NCI-H187 treated with DMSO at 0.1 percent for 48 hours (cell line): ENCODE measurements at places on chromosomes 7 and 10.

DNA sequence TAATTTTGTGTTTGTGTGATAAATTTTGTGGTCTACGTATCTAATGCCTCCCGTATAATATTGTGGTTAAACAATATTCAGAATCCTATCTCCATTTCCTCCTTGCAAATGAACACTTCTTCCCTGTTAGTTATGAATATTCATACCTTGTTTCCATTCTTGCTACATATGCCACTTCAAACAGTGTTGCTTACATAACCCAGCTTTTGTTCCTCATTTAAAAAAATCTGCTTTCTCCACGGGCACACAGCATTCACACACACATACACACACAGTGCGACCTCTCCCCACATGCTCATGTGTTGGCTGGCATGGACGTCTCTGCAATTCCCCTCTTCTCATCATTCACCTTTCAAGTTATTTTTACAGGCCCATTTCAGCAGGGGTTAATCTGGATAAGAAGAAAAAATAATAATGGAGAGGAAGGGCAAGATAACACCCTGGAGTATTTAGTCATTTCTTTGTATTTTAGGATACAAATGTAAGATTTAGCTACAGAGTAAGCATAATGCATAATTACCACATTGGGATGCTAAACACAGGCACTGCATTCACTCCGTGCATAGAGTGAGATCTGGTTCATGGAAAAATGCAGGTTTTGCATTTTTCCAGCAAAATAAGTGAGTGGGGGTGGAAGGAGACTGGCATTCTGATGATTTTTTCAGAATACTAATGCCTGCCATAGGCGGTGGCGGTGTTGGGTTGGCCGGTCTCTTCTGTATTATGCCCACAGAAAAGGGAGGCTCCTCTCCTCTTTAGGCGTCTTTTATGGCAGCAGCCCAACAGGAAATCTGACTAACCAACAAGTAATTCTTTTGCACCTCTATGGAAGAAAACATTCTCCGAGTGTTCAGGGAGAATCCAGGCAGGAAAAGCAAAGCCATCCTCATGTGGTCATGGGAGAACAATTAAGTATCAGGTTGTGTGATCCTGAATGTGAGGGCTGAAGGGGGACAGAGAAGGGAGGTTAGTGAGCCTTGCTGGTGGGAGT is 31.7 kb upstream of the ELMO1 start:
- no peak for DNase-seq

- no peak for DNase-seq
Observed at GRCh38 chr7:100723732-100724275, 3.5 kb downstream of the EPO start.

GRCh38 chr7:90232430-90232829 is 12.5 kb upstream of the CFAP69 start:
- no peak for DNase-seq

DNA sequence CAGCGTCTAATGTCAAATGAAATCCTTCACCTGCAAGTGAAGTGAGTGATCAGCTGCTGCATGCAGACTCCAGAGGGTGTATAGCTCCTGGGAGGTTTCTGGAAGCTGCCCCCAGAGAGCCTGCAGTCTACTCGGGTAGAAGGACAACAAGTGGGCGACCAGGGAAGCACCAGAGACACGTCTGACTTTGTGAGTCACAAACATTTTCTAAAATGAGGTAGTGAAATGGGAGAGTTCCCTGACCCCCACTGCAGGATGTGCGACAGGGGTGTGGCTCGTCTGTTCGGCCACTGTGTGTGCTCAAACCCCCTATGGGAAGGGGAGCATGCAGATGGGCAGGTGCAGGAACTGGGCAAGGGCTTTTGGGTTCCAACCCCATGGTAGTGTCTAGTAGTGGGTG is 177.1 kb upstream of the PRKCQ start:
- no peak for DNase-seq

- no peak for DNase-seq
Observed at GRCh38 chr7:101924171-101924570, 106.7 kb downstream of the CUX1 start.

- DNase-seq = no peak
Observed at GRCh38 chr7:13979671-13980435, 9.6 kb downstream of the ETV1 start.

DNA sequence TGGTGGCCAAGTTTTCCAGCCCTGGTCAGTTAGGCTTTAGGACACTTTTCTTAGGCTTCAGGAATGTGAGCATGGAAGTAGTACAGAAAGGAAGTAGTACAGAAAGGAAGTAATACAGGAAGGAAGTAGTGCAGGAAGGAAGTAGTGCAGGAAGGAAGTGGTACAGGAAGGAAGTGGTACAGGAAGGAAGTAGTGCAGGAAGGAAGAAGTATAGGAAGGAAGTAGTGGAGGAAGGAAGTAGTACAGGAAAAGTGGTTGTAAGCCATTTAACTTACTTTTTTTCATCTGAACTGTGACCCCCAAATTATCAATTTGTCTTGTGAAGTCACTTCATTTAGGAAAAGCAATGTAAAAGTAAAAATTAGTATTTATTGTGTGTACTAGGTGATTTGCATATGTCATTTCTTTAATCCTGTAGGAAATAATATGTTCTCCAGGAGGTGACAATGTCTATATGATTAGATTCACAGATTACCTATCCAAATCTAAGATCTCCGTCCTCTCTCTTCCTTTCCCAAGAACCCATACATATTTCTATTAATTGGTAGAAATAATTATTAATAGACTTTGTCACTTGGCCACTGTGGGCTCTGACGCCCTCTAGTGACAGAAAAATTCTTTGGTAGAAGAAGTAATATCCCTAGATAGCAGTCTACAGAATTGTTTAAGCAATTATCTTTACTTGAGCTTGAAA is 3.9 kb upstream of the FAS start:
- no peak for DNase-seq

DNA sequence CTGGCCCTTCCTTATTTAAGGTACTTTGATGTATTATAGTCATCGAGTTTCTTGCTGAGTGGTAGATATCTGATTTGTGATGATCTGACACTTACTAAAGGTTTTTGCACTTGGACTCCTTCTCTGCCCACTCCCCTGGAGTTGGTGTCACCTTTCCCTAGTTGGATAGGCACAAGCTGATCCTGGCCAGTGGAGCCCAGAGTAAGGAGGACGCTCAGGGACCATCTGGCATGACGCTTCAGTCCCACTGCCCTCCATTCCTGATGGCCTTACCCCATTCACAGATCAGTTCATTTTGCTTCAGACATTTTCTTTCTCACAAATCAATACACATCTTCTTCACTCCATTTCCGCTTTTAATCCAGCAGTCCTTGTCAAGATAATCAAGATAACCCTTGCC is 20.1 kb downstream of the ASB15 start:
- no peak for DNase-seq

DNA sequence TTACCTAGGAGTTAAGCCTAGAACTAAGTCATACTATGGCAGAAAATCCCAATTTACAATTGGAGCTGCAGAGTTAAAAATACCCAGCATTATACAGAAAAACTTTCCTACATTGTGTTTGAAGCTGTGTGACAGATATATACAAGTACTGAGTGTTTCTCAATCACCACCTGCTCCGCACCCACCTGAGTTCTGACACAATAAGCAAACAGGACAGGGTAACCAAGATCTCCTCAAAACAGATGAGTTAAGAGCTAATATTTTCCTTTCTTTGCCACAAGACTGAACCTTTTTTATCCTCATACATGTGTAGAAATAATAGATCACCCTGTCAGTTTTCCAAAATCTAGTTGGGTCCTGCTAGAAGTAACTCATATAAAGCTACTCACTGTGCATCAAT is 186.3 kb downstream of the DOCK4 start:
- no peak for DNase-seq

GRCh38 chr10:122018491-122018890 is 29.5 kb downstream of the TACC2 start:
- no peak for DNase-seq

GRCh38 chr10:62075912-62076311 is 174.4 kb downstream of the ARID5B start:
- no peak for DNase-seq

DNA sequence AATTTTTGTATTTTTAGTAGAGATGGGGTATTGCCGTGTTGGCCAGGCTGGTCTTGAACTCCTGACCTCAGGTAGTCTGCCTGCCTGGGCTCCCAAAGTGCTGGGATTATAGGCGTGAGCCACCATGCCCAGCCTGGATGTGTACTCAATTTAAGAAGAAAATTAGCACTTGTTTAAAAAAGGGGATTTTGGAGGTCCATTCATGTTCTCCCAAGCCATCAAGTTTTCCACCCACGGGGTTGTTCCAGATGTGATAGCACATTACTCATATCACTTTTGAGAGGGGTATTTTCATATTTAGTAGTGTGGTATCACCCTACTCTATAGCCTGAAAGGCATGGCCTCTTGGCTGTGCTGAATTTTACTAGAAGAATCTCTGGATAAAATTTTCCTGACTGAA is 10.5 kb upstream of the SLC26A3 start:
- no peak for DNase-seq

DNA sequence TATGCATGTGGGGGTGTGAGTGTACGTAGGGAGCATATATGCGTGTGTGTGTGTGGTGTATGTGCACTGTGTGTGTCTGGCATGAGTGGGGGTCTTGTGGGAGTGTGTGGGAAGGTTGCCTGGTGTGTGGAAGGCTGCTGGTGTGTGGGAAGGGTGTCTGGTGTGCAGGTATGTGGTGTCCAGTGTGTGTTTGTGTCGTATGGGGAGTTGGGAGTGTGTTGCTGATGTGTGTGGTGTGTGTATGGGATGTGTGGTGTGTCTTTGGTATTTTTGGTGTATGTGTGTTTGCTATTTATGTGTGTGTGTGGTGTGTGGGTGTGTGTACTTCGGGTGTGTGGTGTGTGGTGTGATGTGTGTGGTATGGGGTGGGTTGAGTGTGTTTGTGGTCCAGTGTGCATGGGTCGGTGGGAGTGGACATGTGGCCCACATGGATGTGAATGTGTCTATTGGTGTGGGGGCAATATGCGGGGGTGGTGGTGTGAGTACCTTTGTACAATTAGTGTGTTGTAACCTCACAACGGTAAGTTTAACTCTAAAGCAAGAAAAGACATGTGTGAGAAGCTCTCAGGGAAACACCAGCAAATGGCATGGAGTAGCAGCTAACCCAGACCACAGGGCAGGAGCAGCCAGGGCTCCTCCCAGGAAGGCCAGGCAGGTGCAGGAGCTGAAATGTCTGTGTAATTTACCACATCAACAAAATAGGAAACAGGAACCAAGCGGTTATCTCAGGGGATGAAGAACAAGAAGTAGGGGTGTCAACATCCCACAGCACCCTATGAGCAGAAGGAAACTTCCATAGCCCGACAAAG is 11.9 kb downstream of the ANTXRL start:
- DNase-seq = no peak

DNA sequence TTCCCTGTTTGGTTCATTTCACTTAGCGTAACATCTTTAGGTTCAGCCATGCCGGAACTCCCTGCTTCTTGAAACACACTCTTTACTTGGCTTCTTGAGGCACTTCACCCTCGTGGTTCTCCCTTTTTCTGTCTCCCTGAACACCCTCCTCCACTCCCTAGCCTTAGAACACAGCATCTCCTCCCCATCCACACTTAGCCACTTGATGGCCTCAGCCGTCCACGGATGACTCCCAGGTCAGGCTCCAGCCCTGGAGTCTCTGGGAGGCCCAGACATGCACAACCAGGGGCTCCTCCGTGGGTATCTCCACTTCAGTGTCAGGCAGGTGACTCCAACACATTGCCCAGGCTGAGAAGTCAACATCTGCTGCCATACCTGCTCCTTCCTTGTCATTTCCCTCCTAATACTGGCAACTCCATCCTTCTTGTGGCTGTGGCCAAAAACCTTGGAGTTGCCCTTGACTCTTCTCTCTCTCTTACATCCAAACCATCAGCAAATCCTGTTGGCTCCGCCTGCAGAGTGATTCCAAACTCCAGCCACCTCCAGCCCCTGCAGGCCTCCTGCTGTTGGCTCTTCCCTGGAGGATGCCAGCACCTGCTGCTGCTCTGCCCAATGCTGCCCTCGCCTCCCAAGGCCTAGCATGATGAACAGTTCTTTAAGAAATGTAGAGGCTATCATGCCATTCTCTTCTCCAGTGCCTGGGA is 8.4 kb upstream of the INMT start:
- no peak for DNase-seq

DNA sequence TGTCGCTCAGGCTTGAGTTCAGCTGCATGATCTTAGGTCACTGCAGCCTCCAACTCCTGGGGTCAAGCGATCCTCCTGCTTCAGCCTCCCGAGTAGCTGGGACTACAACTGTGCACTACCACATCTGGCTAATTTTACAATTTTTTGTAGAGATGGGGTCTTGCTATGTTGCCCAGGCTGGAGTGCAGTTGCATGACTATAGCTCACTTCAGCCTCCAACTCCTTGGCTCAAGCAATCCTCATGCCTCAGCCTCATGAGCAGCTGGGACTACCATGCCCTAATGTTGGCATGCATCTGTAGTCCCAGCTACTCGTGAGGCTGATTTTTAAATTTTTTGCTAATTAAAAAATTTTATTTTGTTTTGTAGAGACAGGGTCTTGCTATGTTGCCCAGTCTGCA is 101.9 kb upstream of the NPTX2 start:
- DNase-seq = no peak

- no peak for DNase-seq
Observed at GRCh38 chr10:22643775-22644174, 70.6 kb downstream of the PIP4K2A start.

DNA sequence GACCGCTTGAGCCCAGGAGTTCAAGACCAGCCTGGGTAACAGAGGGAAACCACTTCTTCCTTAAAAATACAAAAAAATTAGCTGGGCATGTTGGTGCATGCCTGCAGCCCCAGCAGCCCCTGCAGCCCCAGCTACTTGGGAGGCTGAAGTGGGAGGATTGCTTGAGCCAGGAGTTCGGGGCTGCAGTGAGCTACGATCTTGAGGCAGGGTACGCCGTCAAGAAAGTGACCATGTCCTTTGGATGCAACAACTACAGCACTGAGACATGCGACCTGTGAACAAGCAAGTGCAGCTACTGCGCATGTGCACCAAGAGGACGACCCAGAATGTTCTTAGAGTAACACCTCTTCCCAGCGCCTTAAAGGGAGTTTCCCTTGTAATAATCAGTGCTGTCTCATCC is 66.6 kb upstream of the ZNF479 start:
- no peak for DNase-seq

GRCh38 chr10:122044713-122045112 is 55.8 kb downstream of the TACC2 start:
- no peak for DNase-seq

GRCh38 chr7:45001138-45001694 is 1.2 kb downstream of the CCM2 start:
- no peak for DNase-seq
